ENCODE measurements at places on chromosomes 5 and 9.
A peak's percentile ranks its signal among the peaks of the same experiment; 100 is the strongest.

DNA sequence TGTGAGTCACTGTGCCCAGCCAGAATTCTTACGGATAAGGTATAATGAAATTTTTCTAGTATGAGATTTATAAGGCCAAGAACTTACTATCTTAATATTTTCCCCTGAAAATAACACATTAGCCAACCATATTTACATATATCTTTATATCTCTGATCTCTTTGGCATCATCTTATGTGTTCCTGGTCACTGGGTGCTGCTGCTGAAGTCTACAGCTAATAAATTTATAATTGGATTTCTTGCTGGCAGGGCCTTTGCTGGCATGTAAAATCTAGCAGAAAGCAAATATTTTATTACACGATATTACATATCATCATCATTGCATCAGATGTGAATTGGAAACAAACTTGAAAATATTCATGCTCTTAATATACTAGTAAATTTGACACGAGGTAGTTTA lies 590.7 kb downstream of the ANXA1 start:
- DNase-seq: no peak

GRCh38 chr5:3509290-3509689 lies 86.3 kb upstream of the IRX1 start:
- DNase-seq: no peak

DNA sequence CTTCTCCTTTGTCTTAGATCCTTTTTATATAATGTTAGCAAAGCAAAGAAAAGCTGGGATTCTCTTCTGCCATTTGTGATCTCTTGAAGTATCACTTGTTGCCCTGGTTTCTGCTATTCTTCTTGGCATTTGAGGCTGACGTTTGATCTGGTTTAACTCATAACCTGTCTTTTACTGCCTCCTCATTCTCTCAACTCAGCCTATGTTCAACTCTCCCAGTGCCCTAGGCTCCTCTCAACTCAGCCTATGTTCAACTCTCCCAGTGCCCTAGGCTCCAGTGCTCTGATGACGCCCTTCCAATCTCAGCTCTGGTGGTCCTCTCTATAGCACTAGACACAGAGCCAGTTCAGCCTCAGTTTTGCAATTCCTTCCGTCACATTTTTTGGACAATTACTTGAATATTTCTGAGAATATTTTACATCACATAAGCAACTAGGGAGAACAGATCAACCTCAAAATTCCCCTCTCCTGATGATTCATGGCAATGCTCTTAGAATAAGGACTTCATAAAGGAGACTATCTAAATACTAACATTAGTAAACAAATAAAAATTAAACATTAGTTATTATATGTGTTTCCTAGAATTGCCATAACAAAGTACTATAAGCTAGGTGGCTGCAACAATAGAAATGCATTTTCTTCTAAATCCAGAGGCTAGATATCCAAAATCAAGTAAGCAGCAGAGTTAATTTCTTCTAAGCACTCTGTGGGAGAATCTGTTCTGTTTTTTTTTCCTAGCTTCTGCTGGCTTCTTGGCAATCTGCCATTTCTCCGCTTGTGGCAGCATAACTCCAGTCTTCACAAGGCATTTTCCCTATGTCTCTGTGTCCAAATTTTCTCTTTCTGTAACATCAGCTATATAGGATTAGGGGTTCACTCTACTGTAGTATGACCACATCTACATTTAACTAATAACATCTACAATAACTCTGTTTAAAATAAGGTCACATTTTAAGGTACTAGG lies 662.1 kb upstream of the FTMT start:
- no peak for DNase-seq

DNA sequence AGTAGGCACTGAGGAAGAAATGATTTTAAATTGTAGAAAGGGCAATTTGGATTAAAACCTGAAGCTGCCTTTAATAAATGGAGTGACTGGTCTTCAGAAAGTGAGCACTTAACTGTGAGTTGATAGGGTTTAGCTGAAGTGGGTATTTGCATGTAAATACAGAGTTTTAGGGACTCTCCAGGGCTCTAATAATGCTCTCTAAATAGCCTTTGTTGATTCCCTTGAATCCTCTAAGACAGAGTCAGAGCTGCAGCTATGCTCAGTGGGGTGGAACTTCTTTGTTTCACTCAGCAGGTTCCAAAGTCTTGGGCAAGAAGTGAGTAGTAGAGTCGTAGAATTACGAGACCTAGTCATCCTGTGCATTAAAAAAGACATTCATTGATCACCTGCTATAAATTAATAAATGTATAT lies 21.4 kb downstream of the GLRA1 start:
- DNase-seq: no peak

GRCh38 chr9:137296670-137297664 lies 5.1 kb downstream of the NRARP start:
- DNase-seq: no peak

DNA sequence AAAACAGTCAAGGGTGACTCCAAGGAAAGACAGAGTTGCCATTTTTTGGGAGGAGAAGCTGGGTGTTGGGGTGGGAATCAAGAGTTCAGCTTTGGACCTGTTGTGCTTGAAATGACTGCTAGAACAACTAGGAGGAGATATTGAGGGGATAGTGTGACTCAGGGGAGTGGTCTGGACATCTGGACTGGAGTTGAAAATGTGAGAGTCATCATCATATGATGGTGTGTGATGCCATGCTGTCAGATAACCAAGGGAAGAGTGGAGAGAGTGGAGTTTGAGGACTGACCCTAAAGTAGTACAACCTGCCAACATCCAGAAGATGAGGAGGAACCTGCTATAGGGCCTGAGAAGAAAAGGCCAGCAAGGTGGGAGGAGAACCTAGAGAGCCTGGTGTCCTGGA lies 199.7 kb downstream of the ARHGEF28 start:
- no peak for DNase-seq

- peak; percentile 9 for DNase-seq
Observed at GRCh38 chr9:78296201-78296892, 578 bp upstream of the PSAT1 start.

DNA sequence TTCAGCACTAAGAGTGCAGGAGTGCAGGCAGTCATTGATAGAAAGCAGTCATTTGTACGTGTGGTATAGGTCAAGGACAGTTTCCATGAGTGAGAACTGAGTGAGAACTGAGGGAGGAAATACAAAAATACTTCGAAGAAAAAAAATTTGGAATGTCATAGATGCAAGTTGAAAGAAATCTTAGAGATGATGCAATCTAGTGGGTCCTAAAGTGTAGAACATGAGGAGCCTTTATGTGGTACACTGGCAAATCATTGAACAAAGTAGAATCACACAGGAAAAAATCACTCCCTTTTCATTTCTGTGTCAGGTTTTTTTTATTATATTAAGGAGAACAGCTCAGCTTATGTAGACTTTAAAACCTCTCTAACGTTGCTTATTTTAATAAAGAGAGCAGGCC lies 26.4 kb upstream of the SLC1A1 start:
- DNase-seq: no peak

- DNase-seq: no peak
Observed at GRCh38 chr5:150777685-150778084, 872 bp upstream of the SMIM3 start.

- DNase-seq: no peak
Observed at GRCh38 chr5:168929656-168930055, 350.5 kb upstream of the PANK3 start.

GRCh38 chr9:114086607-114087006 lies 8.5 kb upstream of the AMBP start:
- DNase-seq: no peak

DNA sequence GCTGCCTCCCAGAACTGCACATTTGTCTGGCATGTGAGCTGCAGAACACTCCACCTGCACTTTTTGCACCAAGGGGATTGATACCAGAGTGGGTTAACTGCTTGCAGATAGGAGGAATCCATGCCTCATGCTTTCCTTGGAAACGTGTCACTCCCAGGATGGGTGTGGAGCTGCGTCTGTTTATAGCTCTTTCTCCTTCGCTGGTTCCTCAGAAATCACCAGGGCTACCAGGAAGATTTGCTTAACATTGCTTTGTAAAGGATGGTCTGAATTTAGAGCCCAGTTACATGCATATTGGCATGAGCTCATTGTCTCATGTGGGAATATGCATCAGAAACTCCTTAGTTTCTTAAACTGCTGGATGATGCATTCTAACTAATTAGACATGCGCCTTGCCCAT lies 234.6 kb downstream of the GADD45G start:
- no peak for DNase-seq

- DNase-seq: no peak
Observed at GRCh38 chr5:3331819-3332218, 263.8 kb upstream of the IRX1 start.

- DNase-seq: no peak
Observed at GRCh38 chr9:121185178-121185745, 16.4 kb downstream of the RAB14 start.

DNA sequence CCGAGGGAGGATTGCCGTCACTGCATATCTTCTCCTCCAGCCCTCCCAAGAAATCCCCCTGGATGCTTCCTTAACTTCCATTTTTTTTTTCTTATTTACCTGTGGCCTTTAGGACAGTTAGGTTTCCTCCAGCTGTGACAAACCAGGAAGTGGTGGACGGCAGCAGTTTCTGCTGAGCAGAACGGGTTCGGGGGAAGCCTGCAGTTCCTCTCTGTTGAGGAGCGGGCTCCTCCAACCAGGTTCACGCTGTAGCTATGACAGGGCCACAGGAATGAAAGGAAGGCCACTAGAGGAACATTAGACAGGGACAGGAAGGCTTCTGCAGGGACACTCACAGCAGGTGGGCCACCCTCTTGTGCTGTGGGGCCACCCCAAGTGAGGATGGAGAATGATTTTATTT lies 76.7 kb upstream of the SYK start:
- DNase-seq: no peak

- no peak for DNase-seq
Observed at GRCh38 chr9:107740088-107740980, 250.8 kb upstream of the KLF4 start.

DNA sequence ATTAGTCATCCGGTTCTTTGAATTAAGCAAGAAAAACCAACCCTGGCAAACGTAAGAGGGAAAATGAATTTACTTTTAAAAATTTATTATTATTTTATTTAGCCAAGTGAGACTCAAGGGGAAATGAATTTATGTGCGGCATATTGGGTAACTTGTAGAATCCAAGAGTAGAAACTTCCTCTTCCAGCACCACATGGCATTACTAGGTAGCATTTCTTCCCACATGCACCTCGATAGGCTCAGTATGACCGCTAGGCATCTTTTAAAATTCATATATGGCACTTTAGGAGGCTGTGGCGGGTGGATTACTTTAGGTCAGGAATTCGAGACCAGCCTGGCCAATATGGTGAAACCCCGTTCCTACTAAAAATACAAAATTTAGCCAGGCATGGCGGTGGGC lies 17.6 kb upstream of the MYO10 start:
- no peak for DNase-seq

DNA sequence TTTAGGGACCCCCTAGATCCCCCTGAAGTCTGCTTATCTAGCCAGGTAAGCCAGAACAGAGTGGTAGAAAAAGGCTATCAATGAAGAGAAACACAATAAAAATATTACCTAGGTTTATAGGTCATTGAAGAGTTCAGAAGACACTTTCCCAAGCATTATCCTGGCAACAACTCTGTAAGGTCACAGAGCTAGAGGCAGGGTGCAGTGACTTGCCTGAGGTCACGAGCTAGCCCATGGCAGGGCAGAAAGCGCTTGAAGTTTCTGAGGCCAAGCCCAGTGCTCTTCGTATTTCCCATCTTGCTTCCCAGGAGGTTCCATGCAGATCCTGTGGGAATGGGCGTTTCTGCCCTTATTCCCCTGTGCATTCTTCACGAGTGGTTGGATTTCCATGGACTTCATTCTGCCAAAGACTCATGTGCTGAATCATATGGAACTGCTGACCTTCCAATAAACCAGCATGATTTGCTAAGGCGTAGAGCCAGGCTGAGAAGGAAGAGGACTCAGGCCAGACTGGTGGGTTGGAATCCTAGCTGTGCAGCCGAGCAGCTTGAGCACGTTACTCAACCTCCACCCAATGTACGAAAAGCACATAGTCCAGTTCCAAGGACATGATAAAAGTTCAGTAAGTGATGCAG lies 22.1 kb downstream of the TRMO start:
- DNase-seq: no peak

GRCh38 chr5:58060996-58061395 lies 398.9 kb downstream of the PLK2 start:
- no peak for DNase-seq

GRCh38 chr5:172749076-172749475 lies 21.9 kb downstream of the DUSP1 start:
- DNase-seq: no peak

DNA sequence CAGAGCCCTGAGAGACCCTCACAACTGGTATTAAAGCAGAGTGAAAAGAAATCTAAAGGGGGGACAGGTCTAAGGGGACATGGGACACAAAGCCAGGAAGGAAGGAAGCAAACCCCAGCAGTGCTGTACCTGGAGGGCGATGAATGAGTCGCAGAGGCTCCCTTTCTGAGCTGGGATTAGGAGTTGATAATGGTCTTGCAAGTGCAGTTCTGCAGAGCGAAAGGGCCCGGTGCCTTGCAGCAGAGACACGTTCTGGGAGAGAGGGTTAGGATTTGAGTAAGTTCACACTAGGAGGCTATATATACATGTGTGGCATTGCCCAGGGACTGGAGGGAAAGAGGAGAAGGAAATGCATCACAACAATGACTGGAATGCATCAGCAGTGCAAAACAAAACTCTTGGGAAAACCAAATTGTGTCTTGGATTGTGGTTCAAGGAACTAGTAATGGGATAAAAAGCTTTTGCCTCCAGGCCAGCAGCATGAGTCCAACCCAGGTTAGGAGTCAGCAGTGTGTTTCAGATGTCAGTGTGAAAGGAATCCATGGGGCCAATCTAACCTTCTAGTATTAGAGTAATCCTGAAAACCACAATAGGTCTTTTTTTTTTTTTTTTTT lies 38.8 kb upstream of the LIFR start:
- DNase-seq: no peak

DNA sequence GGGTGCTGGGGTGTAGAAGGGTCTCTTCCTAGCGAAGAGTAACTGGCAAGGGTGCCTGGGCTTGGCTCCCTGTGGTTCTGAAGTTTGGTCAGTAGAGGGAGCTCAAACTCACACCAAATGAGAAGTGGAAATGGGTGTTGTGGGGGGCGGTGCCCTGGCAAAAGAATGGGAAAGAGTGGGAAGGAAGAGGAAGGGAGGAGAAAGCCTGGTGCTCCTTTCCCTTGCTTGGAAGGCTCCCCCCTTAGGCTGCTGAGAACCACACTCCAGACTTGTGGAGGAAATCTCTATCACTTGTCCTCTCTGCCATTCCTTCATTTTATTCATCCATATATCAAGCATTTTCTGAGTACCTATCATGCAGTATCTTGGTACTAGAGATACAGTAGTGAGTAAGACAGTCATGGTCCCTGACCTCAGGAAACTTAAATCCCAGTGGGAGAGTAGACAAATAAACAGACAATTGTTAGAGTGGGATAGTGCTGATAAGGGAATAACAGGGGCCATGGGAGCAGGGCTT lies 13.0 kb downstream of the SLC4A9 start:
- DNase-seq: no peak

DNA sequence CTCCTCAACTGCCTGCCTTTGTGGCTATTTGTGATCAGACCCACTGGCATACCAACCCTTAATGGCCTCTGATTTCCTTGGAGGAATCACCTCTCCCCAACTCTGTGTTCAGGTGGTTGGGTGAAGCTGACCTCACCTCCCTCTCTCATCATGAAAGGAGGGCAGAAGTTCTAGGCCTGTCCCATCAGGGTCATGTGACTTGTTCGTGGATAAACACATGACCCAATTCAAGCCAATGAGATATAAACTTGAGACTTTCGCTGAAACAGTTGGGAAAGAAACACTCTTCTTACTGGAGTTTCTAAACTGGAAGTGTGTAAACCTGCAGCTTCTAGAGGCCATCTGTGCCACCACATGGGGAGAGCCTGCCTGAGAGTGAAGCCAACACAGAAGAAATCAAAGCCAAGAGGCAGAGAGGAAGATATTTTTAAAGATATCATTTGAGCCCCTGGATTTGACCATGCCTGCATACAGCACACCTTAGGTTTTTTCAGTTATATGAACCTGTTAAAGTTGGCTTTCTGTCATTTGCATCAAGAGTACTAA lies 5.8 kb downstream of the GABBR2 start:
- no peak for DNase-seq

Measured in stimulated activated CD4-positive, alpha-beta T cell treated with anti-CD3 and anti-CD28 coated beads, Interleukin-15, amount 100 ng/mL, for 1 hour (primary cell).